ENCODE measurements at places on chromosomes 1 and 21. TPM values are rescaled to one million over a fixed set of nuclear protein-coding genes. Genes with fewer than 3 reads are reported as not detected.

Gene CCDC181
- not detected for total RNA-seq

Gene SELENON
- total RNA-seq: 5.3 TPM

Gene NR1I3
- total RNA-seq: not detected

Gene CR1
- not detected for total RNA-seq

Gene CLCA1
- total RNA-seq: not detected
